Inflammatory macrophage treated with lipopolysaccharide for 4 hours (primary cell): ENCODE measurements at places on chromosomes 5 and 9.

- peak; percentile 37 for DNase-seq
Observed at GRCh38 chr9:94937214-94937903, 210.9 kb downstream of the AOPEP start.

DNA sequence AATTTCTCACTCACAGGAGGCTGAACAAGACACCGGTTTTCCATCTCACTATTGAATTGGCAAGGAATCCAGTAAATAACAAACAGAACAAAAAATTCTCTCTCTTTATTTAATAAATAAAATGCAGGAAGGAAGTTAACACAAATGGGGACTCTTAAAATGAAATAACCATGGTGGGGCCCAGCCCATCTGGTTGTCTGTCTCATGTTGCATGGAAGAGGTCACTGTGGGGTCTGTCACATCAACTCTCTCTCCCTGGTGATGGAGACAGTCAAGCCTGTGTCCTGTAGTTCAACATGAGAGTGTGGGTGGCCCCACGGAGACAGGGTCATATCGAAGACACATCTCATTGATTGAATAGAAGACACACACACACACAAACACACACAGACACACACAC, 297.7 kb downstream of the IRX2 start:
- DNase-seq = no peak

DNA sequence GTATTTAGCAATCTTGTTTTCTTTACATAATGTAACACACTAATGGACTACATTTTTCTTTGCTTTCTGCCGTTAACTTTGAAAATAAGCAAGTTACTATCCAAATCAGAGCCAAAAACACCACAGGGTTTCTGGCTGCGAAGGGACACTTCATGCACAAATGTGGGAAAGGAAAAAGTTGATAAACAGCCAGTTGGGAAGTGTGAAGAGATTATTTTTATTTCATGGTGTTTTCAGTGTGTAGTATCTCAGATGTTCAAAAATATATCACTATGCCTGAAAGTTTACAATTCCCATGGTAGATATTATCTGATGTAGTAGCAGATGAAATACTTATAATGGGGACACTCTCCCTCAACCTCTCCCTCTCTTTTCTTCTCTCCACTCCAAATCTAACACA, 135.3 kb downstream of the CETN3 start:
- no peak for DNase-seq

DNA sequence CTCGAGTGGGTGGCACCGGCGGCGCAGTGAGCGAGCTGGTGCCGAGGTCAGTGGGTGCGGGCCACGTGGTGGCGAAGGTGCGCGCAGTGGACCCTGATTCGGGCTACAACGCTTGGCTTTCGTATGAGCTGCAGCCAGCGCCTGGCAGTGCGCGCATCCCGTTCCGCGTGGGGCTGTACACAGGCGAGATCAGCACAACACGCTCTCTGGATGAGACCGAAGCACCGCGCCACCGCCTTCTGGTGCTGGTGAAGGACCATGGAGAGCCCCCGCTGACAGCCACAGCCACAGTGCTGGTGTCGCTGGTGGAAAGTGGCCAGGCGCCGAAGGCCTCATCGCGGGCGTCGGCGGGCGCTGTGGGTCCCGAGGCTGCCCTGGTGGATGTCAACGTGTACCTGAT, 2.1 kb downstream of the PCDHA5 start:
- DNase-seq = no peak

GRCh38 chr9:131330814-131331600, 41.5 kb downstream of the PLPP7 start:
- no peak for DNase-seq

DNA sequence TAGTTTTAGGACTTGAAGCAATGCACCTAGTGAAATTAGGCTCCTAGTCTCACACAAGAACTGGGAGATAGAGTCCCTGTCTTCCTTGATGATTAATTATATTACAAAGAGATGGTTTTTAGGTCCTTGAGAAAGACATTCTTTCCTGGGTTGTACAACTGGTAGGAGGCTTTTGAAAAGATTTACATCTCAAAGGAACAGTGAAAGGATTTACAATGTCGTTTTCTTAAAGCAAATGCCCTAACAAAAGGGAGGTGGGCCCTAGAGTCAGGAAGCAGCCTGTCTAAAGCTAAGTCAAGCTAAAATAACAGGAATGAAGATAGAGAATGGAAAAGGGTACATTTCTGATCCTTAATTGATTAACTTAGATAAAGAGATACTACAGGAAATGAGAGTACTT, 102.2 kb upstream of the IL7R start:
- no peak for DNase-seq

DNA sequence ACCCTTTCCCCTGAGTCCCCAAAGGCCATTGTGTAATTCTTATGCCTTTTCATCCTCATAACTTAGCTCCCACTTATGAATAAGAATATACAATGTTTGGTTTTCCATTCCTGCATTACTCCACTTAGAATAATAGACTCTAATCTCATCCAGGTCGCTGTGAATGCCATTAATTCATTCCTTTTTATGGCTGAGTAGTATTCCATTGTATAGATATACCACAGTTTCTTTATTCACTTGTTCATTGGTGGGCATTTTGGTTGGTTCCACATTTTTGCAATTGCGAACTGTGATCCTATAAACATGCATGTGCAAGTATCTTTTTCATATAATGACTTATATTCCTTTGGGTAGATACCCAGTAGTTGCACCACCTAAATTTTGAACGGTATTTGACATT, 101.5 kb downstream of the SEMA5A start:
- no peak for DNase-seq

DNA sequence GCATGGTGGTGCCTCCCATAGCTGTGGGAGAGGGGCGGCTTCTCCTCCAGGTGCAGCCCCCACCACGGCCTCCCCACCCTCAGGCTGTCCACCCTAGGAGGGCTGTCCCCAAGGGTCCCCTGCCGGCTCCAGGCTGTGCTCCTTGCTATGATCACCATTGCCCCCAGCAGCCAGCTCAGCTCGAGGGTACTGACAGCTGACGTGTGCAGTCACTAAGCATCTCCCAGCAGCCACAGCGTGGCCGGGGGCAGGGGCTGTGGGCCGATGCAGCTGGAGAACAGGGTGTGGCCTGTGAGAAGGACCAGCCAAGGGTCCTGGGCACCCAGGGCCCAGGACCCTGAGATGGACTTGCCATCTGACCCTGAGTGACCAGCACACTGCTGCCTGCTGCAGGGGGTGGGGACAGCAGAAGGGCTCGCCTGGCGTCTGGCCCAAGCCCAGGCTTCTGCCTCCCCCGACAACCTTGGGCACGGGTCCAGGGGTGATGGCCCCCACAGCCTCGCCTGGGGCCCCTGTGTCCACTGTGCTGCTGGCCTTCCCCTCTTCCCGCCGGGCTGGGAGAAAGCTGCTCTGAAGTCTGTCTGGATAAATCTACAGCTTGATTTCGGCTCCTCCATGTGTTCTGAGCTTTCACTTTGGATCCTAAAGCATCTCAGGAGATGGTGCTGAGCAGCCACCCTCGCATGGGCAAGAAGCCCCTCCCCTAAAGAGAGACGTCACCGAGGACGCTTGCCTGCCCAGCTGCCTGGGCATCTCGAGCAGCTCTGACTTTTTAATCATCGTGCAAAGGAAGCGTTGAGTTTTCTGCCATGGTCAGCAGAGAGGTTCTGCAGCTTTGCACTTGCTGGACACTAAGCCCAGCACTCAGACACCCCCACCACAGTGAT, 5.5 kb downstream of the KCNT1 start:
- DNase-seq = no peak

DNA sequence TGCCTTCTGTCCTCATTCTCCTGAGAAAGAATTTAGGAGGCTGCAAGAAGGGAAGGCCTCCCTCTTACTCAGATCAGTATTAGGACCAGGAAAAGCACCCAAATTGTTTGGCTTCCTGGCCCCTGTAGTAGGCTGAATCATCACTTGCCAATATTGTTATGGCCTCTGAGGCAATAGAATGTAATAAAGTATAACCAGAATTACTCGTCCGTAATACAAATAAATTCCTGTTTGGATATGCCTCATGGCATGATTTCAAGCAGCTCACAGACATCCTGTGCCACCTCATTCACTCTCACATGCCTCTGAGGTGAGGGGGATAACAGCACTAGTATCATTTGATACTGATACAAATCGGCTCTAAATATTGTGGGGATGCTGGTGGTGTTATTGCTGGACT, 427.3 kb downstream of the ISL1 start:
- DNase-seq = no peak

DNA sequence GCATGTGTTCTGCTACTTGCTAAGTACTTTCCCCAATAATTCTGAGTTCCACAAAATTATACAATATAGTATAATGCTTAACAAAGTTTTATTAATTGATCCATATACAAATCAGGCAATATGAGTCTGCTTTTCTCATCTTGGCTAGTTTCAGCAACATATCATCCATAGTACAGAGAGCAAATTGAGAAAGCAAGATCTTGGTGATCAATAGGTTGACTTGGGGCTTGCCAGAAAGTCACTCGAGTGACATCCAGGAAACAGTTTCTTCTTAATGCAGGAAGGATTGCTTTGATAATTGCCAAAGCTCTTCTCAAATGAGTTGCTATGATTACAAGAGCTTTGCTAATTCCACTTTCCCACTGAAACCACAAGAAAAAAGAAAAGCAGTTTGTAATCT, 533.6 kb upstream of the NMUR2 start:
- DNase-seq = no peak

DNA sequence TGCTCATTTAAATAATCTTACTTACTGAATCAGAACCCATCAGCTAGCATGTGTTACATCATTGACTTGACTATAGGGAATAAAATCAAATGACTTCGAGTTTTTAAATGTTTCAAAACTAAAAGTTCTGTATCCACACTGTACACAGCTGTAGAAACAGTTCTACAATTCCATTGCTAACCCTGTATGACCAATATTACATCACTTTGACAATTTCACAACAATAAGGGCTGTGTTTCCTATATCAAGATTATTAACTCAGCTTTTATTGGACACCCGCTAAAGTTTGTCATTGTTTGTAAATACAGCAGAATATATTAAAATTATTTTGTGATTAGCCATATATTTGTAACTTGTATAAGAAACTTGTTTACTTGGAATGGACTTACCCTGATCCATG, 540.8 kb downstream of the PRELID2 start:
- no peak for DNase-seq

GRCh38 chr5:171388816-171389168, 1.1 kb downstream of the NPM1 start:
- DNase-seq = no peak

DNA sequence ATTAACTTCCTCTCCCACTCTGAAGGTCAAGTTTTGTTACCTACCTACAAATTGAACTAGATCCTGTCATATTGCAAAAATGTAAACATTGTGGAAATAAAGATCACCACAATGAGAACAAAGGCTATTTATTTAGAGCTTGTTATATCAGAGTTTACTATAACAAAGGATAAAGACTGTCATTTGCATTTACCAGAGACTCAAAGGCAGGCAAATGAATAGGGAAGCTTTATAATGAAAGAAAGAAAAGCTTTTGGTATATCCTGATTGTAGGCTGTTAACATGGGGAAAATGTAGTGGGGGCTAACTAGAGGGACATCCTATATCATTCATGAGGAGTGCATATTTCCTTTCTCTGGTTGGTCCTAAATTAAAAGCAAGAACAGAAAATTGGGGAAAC, 403.5 kb upstream of the TYRP1 start:
- DNase-seq = no peak

DNA sequence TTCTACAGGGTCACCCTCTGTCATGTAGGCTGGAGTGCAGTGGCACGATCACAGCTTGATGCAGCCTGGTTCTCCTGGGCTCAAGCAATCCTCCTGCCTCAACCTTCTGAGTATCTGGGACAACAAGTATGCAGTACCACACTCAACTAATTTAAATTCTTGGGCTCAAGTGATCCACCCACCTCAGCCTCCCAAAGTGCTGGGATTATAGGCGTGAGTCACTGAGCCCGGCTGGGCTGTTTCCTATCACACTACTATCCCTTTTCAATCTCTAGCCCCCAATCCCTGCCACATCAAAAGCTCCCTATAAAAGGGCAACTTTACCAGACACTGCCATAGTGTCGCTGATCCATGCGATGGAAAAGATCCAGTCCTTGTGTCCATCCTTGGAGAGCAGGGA, 20.4 kb downstream of the DCAF12 start:
- DNase-seq = no peak

- peak; percentile 59 for DNase-seq
Observed at GRCh38 chr9:38160613-38161215, 91.7 kb upstream of the SHB start.

GRCh38 chr5:95895251-95895650, 66.4 kb downstream of the ELL2 start:
- DNase-seq = no peak

- no peak for DNase-seq
Observed at GRCh38 chr5:141040093-141040770, 10.9 kb upstream of the PCDHB1 start.

DNA sequence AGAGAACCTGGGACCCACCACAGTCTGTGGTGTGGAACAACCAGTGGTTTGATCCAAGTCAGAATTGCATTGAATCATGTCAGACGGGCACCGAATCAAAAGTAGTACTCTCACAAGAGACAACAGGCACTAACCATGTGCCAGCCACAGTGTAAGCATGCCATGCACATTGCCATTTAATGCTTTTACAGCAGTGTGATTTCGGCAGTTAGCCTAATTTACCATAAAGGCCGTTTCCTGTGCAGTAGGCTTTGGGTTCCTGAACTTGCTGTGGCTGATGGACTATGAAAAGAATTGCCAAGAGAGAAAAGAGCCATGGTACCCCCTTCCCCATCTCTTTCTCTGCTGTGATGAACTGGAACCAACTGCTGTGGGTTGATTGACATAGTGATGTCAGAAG, 540.6 kb downstream of the EBF1 start:
- DNase-seq = no peak

GRCh38 chr5:154368041-154368800, 77.6 kb upstream of the SAP30L start:
- no peak for DNase-seq

DNA sequence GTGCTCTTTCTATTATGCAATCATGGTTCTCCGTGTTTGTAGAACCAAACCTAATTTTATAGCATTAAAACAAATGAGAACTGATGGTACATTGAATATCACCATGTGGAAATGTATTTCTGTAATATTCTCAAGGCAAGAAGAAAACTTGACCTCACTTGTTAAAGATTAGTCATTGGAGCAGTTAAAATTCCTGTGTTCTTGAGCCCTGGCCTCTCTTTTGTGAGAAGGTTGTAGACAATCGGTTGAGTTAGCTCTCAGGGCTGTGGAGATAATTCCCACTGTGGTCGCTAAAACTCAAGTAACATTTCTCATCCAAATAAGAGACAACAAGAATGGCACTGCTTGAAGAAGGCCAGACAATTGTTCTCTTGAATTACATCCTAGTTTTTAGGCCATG, 216.0 kb upstream of the KLF4 start:
- DNase-seq = no peak

GRCh38 chr5:39523821-39524220, 99.0 kb upstream of the DAB2 start:
- DNase-seq = no peak
